Germinal center (tissue), 1 donor: ENCODE measurements at places on chromosomes 7 and 10.

DNA sequence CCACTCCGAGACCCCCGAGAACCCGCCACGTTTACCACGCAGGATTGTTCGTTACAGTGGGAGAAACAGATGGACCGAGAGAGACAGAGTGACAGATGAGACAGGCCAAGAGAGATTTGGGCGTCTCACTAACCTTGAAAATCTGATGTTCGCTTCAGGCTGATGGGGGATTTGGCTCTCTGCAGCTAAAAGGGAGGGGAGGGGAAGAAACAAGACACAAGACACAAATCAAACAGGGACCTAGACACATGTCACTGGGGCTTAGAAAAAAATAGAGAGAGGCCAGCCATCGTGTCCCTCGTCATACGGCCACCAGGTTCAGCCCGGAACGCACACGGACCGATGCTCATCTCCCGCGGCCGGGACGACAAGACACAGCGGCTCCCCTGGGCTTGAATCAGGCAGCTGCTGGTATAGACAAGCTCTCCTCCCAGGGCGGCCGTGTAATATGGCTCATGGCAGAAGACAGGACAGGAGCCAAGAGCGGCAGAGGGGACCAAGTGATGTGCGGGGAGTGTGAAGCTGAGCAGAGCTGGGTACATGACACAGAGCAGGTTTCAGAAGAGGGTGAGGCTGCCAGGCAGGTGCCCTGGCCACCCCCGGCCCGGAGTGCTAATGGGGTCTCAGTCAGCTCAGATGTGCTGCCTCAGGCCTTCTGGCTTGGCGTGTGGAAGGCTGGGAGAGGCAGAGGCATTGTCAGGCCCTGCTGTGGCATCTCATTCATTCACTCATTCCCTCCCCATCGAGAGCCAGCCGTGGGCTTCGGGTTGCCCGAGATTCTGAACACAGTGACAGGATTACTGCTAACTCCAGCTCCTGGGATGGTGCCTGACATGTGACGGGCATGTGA, 88.5 kb upstream of the GNA12 start:
- DNase-seq: no peak

GRCh38 chr10:75358835-75359421, 42.6 kb downstream of the ZNF503 start:
- no peak for DNase-seq

GRCh38 chr10:46299286-46299535, 12.4 kb downstream of the ANTXRL start:
- no peak for DNase-seq

GRCh38 chr10:113705344-113705652, 25.6 kb downstream of the CASP7 start:
- no peak for DNase-seq

DNA sequence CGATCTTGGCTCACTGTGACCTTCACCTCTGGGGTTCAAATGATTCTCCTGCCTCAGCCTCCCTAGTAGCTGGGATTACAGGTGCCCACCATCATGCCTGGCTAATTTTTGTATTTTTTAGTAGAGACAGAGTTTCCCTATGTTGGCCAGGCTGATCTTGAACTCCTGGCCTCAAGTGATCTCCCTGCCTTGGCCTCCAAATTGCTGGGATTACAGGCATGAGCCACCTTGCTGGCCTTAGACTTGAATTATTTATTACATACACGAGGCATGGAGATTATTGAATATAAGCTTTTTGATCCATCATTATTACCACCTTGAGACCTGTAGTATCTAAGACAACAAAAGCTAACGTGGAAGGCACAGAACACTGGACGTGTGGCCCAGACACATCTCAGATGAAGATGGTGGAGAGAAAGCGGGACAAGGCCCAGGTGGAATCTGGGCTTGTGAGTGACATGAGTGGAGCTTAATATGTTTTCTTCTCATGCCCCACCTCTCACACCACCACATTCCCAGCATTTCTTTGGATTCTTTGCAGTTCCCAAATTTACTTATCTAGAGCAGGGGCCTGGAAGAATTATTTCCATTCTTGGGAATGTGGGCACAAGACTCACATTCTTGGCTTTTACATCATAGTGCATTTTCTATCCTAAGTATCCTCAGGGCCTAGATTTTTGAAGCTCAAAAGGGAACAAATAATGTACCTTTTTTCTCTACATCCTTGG, 76.6 kb downstream of the SUGCT start:
- no peak for DNase-seq

GRCh38 chr10:124222988-124223710, 129.8 kb upstream of the CHST15 start:
- no peak for DNase-seq

DNA sequence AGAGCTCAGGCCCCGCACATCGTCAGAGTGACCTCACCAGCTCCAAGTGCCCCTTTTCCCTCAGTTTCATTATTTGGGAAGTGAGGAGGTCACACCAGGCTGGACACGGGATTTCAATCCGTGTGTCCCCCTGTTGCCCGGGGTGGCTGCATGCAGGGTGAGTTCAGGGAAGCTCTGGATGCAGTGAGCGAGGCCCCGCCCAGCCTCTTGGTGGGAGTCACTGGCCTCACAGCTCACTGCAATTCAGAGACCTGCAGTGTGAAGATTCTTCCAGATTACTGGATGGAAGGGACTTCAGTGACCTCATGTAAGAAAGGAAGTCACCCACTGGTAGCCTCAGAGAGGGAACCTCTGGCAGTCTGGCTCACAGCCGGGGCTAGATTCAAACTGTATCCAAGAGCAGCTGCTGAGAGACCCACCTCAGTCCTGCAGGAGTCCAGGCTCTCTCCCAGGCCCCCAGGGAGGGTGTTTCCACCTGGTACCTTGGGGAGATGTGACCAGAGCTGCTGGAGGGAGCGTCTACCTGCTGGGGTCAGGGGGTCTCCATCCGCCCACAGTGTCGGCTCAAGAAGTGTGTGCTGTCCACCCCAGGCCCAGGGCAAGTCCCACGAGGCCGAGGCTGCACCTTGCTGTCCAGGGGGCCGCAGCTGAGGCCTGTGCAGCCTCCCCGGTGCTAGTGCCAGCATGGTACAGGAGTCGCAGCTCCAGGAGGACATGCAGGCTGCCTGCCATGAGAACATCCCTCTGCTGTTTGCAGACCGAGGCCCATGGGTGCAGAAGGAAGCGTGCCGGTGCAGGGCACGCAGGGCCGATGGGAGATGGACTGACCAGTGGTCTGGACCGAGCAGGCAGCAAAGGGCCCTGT, 54.4 kb downstream of the MGMT start:
- DNase-seq: no peak

GRCh38 chr7:141975806-141976523, 2.4 kb upstream of the TAS2R38 start:
- DNase-seq: peak; percentile 72

- DNase-seq: no peak
These were observed 24.6 kb upstream of the FAM170B start for GRCh38 chr10:49158404-49158803.

DNA sequence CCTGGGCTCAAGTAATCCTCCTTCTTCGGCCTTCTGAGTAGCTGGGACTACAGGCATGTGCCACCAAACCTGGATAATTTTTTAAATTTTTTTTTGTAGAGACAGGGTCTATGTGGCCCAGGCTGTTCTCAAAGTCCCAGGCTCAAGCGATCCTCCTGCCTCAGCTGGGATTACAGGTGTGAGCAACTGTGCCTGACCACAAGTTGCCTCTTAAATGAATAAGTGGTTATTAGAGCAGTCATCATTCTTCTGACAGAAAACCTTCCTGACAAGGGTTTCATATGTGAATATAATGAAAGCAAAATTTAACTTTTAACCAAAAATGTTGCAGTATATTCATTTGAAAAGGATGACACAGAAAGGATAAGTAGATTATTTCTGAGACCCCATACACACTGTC, 532.5 kb downstream of the GRM8 start:
- no peak for DNase-seq

DNA sequence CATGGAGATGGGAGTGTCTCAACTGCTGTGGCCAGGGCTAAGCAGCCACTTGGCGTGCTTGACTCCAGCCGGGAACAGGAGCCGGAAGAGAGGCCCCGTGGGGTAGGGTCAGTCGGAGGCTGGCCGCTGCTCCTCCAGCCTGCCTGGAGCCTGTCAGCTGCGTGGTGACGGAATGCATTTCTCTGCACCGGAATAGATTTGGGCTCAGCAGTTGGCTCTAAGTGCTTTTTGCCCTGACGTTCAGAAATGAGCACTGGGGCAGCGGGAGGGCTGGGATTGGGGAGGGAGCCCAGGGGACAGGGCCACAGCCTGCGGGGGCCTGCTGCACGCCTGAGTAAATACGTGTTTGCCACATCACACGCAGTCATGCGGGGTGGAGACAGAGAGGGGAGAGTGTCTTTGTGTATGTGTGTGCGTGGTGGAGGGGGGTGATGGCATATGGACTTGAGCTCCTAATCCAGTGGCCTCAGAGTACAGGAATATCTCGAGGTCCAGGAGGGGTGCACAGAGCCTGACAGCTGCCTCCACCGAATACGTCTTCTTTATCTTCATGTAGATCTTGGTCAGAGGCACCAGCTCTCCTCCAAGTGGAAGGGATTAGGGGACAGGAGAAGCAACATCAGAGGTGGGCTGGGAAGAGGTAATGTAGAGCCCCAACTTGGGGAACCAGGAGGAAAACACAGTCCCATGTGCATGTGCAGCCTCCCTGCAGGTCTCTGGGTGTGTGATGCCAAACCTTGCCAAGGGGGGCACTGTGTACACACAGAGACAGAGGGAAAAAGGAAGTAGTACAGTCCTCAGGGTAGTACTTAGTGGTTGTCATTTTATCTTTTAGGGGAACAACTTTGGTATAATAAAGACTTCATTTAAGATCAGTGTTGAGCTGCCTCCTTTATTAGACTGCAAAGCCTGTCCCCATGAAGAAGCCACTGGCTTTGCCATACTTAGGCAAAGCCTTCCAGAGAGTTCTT, 151.4 kb downstream of the CDH23 start:
- no peak for DNase-seq

- DNase-seq: no peak
These were observed 396.2 kb downstream of the TYW1 start for GRCh38 chr7:67392596-67393438.

DNA sequence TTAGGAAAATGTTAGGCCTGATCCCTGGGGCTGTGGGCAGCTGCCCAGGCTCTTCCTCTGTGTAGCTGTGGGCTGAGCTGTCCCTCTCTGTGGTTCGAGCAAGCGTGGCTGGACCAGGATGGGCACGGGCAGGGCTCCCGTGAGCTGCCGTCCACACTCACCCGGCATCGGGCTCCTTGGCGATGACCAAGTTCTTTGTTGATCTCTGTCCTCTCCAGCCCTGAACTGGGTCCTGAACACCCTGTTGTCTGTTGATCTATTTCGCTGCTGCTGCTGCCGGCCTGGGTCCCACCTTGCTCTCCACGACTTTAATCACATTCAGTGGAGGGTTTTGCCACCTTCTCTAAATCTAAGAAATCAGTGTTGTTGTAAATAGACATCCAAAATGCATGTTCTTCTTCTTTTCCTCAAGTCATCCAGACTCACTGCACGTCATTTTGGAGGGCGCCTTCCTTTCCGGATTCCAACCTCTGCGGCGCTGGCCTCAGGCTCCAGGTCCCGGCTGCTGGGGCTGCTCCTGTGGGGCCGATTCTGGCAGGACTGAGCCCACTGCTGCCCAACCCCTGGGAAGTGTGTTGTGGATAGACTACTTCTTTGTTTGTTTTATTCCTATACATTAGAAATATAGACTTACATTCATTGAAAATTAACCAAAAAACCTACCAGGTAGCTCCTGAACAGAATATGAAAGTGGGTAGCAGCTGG, 100.6 kb downstream of the DYNC2I1 start:
- no peak for DNase-seq

DNA sequence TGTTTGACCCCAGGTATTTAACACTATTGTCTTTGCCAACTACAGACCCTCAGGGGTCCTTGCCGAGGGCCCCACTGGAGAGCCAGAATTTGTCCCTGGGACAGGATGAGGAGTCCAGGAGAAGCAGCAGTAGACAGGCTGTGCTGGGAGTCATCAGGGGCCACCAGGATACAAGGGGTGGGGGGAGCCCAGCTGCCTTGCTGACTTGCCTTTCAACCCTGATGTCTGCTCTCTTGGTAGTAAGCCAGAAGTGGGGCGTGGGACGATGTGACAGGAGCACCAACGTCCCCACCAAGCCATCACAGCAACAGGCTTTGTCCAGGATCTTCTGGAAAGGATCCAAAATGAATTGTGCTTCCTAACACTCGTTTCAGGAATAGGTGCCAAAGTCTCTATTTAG, 62.4 kb upstream of the CDCA7L start:
- DNase-seq: no peak

- DNase-seq: no peak
These were observed 1115.3 kb downstream of the REEP3 start for GRCh38 chr10:64636461-64636860.

- DNase-seq: no peak
These were observed 25.7 kb downstream of the FAM13C start for GRCh38 chr10:59336632-59337031.

GRCh38 chr10:89074120-89074519, 83.5 kb downstream of the FAS start:
- no peak for DNase-seq

- no peak for DNase-seq
These were observed 270.5 kb downstream of the CCDC3 start for GRCh38 chr10:12730809-12731519.

DNA sequence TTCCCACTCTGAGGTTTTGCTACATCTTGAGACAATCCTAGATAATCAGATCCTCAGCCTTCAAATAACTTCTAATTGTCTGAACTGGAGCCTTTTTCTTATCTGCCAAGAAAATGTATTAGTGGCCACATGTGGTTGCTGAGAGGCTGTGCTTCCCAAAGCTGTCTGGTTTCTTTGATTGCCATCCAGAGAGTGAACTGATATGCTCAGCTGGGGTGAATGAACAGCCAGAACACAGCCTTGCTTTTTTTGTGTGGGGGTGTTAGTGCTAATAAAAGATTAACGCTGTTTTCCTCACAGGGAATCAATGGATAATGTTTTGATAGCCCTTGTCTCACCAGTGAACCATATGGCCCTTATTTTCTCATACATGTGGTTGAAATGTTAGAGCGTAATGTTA, 66.9 kb downstream of the BBS9 start:
- no peak for DNase-seq

DNA sequence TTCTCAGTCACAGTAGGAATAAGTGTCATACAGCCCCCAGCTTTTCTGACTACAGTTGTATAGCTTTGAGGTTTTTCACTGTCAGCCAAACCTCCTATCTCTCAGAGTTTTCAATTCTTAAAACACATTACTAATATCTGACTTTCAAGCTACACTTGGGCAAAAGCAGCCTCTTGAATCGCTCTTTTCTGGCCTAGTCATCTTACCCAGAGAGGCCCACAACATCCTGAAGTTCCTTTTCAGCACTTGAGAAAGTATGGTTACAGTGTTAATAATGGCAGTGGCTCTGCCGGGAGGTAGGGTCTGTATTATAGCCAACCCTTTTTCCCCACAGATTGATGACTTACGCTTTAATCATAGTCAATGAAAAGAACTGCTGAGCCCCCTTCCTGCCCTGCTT, 181.0 kb downstream of the LRRC4 start:
- no peak for DNase-seq
